ENCODE measurements at places on chromosomes 5 and 9. TPM values are rescaled to one million over a fixed set of nuclear protein-coding genes. Genes with fewer than 3 reads are reported as not detected.

The ACOT12 gene
- total RNA-seq, result 0.08 TPM

The MOB3B gene
- 12.6 TPM for total RNA-seq

The CDH18 gene
- not detected for total RNA-seq

The TCF7 gene
- total RNA-seq, result 11.2 TPM

The PAXX gene
- 64.2 TPM for total RNA-seq

The PFN3 gene
- total RNA-seq, result not detected

The SHC3 gene
- total RNA-seq, result 0.22 TPM

The GM2A gene
- total RNA-seq, result 16.9 TPM

The CCDC192 gene
- total RNA-seq, result not detected

The ABO gene
- not detected for total RNA-seq

The PCDHA9 gene
- not detected for total RNA-seq

The NMUR2 gene
- 0.22 TPM for total RNA-seq
